ENCODE measurements at places on chromosomes 7 and 10.

DNA sequence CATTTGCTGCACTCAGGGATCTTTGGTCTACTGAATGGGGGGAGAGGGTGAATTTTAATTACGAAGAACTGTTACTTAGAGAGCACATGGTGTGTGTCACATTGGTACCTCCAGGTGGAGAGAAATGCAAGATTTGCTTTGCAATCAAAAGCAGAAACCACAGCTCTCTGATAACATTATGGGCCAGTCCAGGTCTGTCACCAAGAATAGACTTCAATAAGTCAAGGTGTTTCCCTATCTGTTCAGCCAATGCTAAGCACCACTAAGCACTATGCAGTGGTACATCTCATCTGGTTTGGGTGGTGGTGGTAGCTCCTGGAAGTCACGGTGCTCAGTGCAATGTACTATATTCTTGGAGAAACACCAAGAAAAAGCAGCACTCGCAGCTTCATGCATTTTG, 119.6 kb upstream of the AFAP1L2 start:
- DNase-seq, result no peak

DNA sequence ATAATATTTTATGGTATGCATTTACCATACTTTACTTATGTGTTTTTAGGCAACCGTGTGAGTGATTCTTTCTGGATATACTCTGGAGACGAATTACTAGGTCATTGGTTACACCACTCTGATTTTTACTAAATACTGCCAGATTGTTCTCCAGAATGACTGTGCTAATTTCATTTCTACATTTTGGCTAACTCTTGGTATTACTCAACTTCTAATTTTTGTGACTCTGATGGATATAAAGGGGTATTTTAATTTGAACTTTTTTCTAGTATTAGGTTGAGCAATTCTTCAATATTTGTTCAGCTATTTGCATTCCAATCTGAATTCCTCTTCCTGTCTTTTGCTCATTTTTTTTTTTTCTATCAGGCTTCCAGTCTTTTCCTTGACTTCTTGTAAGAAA, 223.6 kb downstream of the MDFIC start:
- no peak for DNase-seq

DNA sequence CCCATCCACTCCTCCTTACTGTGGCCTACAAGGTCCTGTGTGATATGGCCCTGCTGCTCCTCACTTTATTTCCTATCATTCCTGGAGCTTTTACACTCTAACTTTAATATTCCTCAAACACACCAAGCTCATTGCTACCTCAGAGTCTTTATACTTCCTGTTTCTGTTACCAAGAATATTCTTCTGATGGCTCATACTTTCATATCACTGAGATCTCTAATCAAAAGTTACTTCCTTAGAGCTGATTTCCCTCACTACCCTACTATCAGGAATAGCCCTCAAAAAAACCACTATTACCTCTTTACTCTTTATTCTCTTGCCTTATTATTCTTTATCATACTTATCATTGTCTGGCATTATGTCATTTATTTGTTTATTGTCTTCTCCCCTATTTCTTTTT, 5.8 kb upstream of the PPP3CB start:
- DNase-seq, result no peak

GRCh38 chr10:114282526-114282925, 43.5 kb downstream of the VWA2 start:
- no peak for DNase-seq

DNA sequence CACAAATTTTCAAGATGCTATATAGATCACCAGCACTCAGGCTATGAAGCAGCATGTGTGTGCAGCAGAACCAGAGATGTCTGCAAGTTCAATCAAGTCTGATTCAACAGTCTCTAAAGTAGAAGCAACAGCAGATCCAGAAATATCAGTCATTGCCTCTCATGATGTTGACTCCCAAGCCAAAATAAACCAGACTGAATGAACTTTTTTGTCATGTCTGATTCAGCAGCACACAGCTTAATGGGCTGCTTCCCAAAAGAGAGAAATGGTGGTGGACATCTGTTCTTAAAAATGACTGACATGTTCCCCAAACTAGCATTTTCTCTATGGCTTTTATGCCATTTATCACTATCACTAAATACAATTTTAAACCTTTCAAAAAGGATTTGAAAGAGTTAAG, 53.8 kb downstream of the TMEM26 start:
- DNase-seq, result no peak

- DNase-seq, result no peak
Observed at GRCh38 chr10:101708870-101709269, 13.9 kb upstream of the FBXW4 start.

- DNase-seq, result no peak
Observed at GRCh38 chr7:45718464-45719330, 144.5 kb downstream of the ADCY1 start.

DNA sequence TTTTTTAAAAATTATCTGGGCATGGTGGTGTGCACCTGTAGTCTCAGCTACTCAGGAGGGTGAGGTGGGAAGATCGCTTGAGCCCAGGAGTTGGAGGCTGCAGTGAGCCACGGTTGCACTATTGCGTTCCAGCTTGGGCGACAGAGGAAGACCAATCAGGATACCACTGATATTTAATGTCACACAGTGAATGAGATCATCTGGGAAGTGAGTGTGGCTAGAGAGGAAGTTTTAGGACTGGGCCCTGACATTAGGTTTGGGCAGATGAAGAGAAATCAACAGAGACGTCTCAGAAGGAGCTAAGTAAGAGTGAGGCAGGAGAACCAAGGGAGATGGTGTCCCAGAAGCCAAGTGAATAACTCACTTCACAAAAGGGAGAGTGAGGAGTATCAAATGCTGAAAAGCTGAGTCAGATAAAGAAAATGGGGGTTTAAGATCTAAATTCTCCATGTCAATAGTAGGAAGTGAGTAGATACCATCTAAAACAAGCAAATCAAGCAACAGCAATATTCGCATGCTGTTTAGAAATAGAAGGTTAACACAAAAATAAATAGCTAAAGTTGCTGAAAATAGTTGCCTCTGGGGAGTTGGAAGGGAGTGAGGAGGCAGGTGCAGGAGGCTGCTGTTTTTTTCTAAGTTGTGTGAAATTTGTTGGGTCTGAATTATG, 11.5 kb downstream of the PILRA start:
- DNase-seq, result no peak

GRCh38 chr10:22854935-22855421, 72.9 kb upstream of the ARMC3 start:
- no peak for DNase-seq

GRCh38 chr7:22137466-22137865, 191.8 kb upstream of the CDCA7L start:
- peak; percentile 42 for DNase-seq

DNA sequence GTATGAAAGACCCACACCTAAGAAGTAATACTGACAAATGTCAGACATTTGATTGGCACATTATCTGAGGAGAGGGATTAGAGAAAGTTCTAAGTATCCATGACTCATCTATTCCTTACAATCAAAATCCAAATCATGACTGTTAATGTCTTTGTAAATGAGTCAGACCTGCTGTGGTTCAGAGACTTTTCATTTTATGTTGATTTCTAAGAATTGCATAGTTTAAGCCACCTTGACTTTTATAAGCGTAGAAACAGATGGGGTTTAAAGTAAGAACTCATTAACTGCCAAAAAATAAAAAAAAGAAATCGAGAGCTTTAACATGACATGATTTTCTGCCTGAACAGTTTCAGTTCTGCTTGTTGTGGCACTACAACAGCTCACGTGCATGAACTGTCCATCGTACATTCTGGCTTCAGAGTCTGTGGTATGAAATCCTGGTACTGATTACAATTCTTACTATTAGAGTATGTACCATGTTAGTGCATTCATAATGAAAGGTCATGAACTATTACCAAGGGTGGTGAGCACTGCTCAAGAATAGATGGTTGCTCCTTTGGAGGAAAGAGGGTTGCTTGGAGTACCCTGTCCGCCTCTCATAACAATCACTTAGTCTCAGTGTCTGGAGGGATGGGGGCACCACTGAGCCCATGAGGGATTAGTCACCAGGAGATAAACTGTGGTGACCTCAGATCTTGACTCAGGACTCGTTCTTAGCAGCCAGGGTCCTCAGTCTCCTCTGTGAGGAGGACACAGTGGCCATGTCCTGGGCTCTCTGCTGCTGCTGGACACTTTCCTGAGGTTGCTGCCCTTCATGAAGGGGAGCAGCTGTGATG, 42.2 kb downstream of the ACSM6 start:
- DNase-seq, result no peak

GRCh38 chr7:28579571-28579970, 167.3 kb downstream of the CREB5 start:
- no peak for DNase-seq

- no peak for DNase-seq
Observed at GRCh38 chr7:151782598-151783448, 94.1 kb downstream of the PRKAG2 start.

DNA sequence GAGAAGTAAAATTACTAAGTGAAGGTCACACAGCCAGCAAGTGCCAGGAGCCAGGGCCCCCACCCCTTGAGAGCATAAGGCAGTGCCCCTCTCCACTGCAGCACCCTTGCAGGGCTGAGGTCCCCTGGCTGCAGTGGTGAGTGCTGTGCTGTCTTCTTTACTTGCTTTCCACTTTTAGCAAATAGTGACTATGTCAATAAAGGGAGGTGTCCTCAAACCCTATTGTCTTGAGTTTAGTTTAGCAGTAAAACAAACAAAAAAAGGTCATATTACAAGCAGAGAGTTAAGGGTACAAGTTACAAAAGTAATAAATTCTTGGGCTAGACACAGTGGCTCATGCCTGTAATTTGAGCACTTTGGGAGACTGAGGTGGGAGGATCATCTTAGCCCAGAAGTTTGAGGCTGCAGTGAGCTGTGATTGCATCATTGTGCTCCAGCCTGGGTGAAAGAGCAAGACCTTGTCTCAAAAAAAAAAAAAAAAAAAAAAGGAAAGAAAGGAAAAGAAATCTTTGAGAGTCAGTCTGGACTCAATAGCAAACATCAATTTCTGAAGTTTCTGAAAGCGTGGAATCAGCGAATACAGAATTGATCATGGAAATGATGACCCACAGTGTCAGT, 39.0 kb upstream of the KIF5B start:
- no peak for DNase-seq

GRCh38 chr10:107546284-107546683, 381.8 kb upstream of the SORCS1 start:
- no peak for DNase-seq

DNA sequence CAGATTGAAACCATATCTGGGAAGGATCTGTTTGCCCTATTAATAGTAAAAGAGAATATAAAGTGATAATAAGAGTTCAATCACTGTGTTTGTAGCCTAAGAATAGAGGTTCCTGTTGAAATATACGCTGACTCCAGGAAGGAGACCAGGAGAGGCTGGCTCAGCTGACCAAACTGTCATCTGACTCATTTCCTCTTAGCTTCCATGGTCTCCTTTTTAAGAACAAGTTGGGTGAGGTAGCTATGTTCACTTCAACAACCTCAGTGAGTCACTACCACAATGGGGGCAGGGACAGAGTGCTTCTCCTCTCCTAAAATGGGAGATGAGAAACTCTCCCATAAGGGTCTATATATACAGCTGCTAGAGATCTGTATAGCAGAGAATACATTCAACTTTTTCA, 543.3 kb downstream of the CALN1 start:
- no peak for DNase-seq

DNA sequence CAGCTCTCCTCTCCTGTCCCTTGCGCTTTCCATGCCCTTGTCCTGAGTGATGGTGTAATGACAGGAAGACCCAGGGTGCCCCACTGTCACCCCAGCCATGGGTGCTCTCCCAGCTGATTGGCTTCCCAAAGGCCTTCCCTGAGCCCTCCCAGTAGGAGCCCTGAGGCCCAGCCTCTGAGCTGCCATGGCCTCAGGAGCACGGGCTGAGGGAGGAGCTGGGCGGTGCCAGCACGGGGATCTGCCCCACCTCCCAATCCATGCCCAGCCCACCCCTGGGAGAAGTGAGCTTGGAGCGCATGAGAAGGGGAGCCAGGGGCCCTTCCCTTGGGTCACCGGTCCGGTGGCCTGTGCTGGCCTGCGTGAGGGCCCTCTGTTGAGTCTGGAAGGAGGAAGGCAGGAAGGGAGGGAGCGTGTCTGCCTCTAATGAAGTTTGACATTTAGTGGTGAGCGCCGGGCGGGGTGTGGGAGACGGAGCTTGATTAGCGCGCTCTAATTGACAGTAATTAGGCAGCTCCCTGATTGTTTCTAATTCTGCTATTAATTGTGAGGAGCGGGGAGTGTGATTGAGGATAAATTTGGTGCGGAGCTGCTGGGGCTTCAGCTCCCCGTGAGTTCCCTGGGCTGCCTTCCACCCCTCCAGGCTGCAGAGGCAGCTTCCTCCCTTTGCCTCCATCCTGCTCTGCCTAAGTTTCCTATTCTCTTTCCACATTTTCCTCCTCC, 28.3 kb downstream of the GBX1 start:
- DNase-seq, result no peak

GRCh38 chr7:78224923-78225322, 426.4 kb downstream of the PHTF2 start:
- DNase-seq, result no peak

DNA sequence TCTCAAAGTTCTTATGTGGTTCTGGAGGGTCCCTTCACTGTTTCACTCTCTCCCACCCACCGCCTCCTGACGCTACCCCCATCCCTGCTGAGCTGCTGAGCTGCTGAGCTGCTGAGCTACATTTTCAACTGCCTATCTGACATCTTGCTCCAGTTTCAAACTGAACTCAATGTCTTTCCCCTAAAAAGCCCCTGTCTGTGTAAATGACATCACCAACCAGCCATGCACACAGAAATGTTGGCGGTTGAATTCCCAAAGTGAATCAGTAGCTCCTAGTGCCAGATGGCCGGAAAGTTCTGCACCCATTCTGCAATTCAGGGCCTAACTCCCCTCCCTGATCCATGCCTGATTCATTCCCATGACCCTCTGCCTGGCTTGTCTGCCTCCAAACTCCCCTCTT, 71.2 kb downstream of the WNT2 start:
- DNase-seq, result no peak

DNA sequence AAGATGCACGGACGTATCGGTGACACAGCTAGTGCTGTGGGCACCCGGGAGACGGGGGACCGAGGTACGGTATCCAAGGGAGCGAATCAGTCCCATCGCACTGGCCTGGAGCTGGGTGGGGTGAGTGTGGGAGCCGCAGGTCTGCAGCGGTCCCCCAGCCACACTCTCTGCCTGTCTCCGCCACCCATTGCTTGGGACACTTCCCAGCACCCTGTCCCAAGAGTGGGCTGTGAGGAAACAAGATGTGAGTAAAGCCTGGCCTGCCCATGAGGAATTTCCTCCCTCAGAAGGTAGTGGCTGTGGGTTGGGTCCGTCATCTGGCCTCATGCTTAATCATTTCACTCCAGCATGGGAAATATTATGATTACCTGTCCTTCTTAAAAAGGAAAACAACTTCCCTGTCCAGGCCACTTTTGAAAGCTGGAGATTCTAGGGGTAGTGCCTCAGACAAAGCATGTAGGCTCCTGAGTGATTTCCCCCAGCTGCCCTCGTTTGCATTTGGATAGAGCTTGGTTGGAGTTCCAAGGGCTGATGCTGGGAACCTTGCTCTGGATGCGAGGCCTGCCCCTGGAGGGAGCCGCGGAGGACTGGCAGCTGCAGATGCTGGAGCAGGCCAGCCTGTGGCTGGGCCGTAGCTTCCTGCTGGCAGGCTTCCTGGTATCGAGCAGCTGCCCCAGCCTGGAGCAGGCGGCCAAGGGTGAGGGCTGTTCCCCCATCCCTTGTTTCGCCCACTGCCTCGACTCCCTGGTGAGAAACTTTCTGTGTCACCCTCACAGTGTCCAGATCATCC, 6.2 kb upstream of the ACTR3C start:
- DNase-seq, result no peak

- no peak for DNase-seq
Observed at GRCh38 chr10:103871006-103871405, 15.6 kb upstream of the SH3PXD2A start.
